ENCODE measurements at places on chromosomes 7 and 10.

GRCh38 chr10:59895629-59896116 lies 10.7 kb downstream of the CCDC6 start:
- DNase-seq: no peak

DNA sequence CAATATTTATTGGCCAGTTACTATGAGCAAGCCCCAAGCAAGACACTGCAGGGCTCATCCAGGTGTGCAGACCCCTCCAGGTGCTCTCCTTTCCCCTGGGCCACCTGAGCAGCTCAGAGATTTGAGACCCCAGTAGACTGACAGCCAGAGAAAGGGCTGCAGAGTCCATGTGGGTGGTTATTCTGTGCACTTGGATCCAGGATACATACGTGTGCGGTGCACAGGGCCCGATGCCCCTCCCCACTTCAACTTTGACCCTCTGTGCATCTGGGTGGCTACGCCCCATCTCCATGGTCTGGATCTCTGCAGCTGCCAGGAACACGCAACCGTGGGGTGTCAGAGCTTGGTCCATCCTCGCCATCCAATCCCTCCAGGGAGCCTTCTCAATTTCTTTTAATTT lies 72.9 kb downstream of the MKI67 start:
- DNase-seq: no peak

GRCh38 chr7:33559324-33559710 lies 346.0 kb upstream of the BMPER start:
- no peak for DNase-seq

DNA sequence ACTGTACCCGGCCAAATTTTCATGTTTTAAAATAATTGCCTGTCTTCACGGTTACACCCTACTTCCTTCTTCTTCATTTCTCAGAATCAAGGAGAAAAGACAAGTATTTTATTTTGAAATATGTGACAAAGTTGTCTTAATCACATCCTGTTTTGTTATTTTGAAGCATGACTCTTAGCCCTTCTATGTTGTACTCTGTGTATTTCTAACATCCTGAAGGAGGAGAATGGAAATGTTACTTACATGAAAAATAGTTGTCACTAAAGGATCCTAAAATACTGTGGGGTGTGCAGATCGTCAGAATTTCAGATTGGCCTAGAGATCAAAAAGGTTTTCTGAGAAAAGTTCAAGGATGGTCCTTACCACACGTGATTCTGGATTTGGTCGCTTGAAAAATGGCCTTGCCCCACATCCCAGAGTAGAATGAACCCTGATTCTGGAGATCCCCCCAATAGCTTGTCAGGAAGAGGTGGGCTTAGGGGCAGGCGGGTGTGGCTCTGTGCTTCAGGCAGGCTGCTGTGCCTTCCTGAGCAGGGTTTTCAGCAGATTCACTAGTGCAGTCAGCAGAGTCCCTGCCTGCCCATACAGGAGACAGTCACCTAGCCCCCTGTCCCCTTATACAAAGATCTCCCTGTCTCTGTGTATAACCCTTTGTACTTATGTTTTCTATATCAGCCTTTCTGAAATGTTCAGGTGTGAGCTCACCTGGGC lies 8.6 kb downstream of the UPP1 start:
- DNase-seq: no peak

DNA sequence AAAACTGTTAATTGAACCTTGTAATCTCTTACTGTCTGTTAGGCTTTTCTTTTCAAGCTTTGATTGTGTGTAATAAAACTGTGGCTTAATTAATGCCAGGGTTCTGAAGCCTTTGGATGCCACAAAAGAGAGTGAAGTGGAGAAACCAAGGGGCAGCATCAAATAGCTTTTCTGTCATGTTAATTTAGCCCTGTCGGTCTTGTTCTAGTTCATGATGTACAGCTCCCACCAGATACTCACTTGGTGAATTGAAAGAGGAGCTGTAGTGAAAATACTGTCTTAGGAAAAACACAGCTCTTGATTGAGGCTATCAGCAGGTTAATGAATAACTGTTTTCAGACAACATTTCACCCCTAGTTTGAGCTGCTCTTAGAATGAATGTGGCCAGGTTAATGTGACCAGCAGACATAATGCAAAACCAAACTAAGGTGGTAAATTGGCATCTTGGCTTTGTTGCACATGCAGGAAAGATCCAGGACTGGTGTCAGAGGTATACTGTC lies 94.2 kb downstream of the POLL start:
- no peak for DNase-seq

- DNase-seq: no peak
Measured at GRCh38 chr10:71575934-71576801, 143.4 kb downstream of the C10orf105 start.

DNA sequence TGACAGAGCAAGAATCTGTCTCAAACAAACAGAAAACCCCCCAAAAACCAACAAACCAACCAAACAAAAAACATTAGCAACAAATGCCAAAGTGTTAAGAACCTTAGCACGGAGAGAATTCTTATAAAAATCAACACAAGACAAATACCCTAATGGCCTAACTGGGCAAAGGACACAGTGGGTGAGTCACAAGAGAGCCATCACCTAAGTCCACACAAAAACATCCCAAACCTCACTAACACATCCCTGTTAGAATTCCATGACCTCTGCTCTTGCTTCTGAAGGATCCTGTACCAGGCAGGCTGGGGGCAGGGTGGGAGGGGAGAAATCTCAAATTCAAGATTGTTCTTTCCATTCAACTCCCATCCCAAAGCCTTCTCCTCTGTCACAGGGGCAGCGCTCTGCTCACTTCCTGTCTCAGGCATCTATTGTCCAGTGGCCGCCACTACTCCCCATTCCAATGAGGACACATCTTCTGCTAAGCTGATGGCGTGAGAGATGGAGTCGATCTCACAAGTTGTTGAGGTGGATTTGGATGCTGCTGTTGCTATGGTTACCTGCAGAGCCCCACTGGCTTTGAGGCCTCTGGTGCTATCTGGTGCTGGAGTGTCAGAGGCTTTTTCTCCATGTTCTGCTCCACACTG lies 9.2 kb downstream of the IL15RA start:
- no peak for DNase-seq

GRCh38 chr7:36171503-36171902 lies 18.4 kb downstream of the EEPD1 start:
- no peak for DNase-seq

- no peak for DNase-seq
Measured at GRCh38 chr10:8511026-8511425, 456.5 kb downstream of the GATA3 start.
